Fibroblast of skin of left biceps (primary cell): ENCODE measurements at places on chromosomes 3 and 15.

DNA sequence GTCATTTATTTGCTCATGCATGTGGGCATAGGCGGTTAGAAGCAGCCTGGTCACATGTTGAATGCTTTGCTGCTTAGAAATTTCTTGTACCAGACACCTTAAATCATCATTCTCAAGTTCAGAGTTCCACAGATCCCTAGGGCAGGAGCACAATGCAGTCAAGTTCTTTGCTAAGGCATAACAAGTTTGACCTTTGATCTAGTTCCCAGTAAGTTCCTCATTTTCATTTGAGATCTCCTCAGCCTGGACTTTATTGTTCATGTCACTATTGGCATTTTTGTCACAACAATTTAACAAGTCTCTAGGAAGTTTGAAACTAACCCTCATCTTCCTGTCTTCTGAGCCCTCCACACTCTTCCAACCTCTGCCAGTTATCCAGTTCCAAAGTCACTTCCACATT lies 22.8 kb downstream of the HGD start:
- no peak for DNase-seq

- no peak for DNase-seq
Observed at GRCh38 chr15:69828181-69828828, 269.4 kb downstream of the TLE3 start.

- DNase-seq = no peak
Observed at GRCh38 chr3:88030210-88030609, 28.6 kb downstream of the CGGBP1 start.

DNA sequence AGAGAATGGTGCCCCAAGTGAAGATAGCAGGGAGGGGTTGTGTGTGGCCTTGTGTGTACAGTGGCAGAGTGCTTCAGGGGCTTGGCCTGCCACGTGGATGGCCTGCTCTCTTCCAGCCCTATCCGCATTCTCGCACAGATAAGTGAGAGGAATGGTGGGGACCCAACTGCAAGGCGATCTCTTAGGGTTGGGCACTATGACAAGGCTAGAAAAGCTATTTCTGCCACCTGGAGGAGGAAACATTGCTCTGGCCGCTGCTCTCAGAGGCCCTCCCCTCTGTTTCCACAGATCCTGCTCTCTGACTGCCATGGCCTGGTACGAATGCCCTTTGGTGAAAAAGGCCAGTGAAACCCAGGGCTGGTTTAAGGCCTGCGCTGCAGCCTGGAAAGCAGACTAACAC lies 20.6 kb downstream of the EEFSEC start:
- no peak for DNase-seq

DNA sequence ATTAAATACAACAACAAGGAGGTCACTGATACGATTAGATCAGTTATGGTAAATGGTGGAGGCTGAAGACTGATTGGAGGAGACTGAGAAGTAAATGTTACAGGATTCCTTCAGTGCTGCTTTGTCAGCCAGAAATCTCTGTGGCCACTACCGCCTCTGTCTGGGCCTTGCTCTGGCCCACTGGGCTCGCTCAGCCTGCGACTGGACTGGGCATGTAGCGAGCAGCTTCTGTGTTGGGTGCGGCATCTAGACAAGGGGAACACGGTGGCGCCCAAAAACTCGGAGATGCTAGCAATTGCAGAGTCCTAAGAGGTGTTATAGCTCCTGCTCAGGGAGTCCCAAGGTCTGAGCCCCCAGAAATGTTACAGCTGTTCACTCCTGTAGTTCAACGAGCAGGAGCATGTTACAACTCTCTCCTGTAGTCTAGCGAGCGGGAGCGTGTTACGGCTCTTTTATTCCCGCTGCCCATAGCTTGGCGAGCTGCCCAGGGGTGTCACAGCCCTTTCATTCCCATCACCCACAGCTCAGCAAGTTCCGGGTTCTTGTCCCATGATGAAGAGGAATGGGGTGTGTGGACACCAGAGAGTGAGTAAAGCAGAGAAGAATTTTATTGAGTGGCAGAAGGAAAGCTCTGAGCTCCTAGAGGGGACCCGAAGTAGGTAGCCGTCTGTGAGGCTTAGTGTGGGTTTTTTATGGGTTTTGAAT lies 24.7 kb downstream of the SLC15A2 start:
- DNase-seq = no peak
